ENCODE measurements at places on chromosomes 3 and 15.

- no peak for DNase-seq
These were observed 38.7 kb upstream of the MAN2C1 start for GRCh38 chr15:75407083-75407482.

DNA sequence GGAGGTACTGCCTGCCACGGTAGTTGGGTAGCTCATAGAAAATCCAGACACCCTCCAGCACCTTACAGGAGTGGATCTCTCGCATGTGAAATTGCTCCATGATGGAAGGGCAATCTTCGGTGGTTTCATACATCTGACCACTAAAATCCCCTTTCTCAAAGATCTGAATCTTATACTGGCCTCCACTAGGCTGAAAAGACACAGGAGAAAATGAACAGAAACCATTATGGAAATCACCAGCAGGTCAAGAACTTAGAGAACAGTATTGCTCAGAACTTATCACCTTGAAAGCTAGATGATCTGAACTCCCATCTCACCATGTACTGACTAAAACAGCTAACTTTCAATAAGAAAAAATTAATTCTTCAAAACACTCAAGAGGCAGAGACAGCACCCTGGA is 5.4 kb downstream of the CRYGS start:
- DNase-seq = no peak

- no peak for DNase-seq
These were observed 120.5 kb downstream of the BBX start for GRCh38 chr3:107643038-107643883.

DNA sequence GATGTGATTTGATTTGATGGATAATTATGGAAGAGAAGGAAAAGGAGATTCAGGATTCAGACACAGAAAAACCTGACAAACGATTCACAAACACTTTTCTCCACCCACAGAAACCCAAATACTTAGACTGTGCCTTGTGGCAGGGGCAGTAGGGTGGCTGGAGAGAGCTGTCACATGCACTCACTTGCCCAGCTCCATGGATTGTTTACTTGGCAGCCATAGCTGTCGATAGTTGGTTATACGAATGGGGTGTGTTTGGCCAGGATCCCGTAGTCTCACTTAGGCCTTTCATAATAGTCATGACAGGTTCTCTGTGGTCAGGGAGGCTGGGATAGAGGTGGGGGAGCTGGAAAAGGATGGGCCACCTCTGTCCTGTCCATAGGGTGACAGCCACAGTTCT is 76.9 kb downstream of the CACNA1D start:
- DNase-seq = no peak

DNA sequence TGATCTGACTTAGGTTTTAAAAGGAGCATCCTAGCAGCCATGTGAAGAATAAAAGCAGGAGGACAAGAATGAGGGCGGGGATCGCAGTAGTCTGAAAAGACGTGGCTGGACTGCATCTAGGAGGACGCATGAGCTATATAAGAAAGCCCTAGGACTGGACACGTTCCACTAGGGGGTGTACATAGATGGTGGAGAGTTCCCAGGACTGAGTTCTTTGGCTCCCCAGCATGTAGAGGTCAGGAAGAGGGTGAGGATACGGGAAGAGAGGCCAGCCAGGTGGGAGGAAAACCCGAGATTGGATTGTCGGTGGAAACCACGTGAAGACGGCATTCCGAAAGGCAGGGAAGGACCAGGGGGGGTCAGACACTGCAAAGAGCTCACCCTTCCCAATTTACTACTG is 64.2 kb upstream of the CFAP161 start:
- no peak for DNase-seq
